ENCODE measurements at places on chromosomes 3 and 15. TPM values are rescaled to one million over a fixed set of nuclear protein-coding genes. Genes with fewer than 3 reads are reported as not detected.

Gene POPDC2
- total RNA-seq, result 0.33 TPM

Gene C3orf20
- total RNA-seq, result under 0.01 TPM

Gene LRRC3B
- total RNA-seq, result not detected

Gene SAMMSON
- not detected for total RNA-seq

Gene FSIP1
- 1.6 TPM for total RNA-seq

Gene FHIT
- total RNA-seq, result 1.0 TPM

Gene U2SURP
- total RNA-seq, result 37.7 TPM

Gene NEK10
- 16.2 TPM for total RNA-seq

Gene TCF12
- 67.7 TPM for total RNA-seq

Gene TGM5
- total RNA-seq, result 0.26 TPM

Gene SCAANT1
- not detected for total RNA-seq

Gene CLDN18
- total RNA-seq, result not detected

All from smooth muscle cell of the pulmonary artery (primary cell).